ENCODE measurements at places on chromosomes 4 and X.

GRCh38 chrX:47215291-47215900, 3.1 kb upstream of the CDK16 start:
- no peak for DNase-seq

DNA sequence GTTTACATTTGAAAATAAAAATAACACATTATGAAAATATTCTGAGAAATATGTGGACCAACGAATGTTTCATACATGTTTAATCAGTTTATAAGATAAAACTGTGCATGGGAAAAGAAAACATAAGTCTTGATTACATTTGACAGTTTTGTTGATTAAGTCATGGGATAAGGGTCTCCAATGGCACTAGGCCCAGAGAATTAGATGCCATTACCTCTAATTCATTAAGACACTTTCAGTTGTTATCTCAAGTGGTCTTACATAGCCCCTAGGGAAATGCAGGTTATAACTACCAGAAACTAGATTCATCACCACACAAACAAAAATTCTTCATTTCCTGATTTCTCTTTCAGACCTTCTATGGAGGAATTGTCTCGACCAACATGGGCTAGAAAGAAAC, 300.8 kb downstream of the PCDH7 start:
- no peak for DNase-seq

- DNase-seq: no peak
Measured at GRCh38 chr4:33649015-33649414, 2595.3 kb downstream of the ARAP2 start.

GRCh38 chrX:16033331-16033730, 90.0 kb upstream of the GRPR start:
- DNase-seq: peak; percentile 7

DNA sequence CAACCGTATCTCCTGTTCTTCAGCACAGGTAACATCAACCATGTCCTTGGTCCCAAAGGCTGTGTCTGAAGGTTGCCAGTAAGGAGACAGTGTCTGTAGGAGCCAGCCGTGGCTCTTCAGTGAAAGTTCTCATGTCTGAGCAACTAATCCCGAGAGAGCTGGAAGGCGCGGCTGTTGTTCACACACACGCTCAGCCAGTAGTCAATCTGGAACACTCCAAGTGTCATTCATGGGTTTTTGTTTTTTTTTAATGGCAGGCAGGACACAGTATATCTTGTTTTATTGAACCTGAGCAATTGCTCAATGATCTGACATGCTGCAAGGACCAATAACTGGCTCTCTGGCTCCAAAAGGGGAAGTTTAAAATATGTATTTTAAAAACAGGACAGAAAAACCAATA, 48.4 kb upstream of the MAP3K15 start:
- no peak for DNase-seq

GRCh38 chr4:155742310-155743015, 16.4 kb upstream of the GUCY1B1 start:
- no peak for DNase-seq

DNA sequence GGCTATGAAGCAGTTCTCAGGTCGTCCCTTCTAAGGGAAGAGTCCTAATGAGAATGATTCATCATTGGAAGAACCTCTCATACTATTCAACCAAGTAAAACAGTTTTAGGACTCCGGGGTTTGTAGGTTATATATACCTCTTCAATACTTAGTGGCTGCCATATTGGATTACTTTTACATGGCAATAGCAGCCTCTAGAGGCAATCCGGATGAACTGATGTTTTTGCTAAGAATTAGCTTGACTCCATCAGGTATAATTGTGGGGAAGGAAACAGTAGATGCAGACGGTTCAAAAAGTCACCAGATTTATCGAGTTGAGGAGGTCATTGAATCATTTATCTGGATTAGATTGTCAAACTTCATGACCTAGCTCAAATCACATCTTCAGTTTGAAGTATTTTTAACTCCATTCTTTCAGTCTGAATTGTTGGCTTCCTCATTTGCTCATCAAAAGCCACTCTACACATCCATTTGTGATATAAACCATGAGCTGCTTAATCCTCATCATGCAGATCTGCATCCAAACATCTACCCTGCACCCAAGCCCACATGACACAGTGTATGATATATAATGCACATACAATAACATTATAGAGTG, 28.4 kb downstream of the GUCY1B1 start:
- DNase-seq: peak; percentile 58

- no peak for DNase-seq
Measured at GRCh38 chr4:82496349-82496748, 65.4 kb downstream of the TMEM150C start.
